ENCODE measurements at places on chromosomes 12 and 14.

GRCh38 chr12:86117711-86118110 lies 138.5 kb downstream of the MGAT4C start:
- no peak for DNase-seq

- no peak for DNase-seq
Observed at GRCh38 chr12:94640134-94640928, 10.0 kb downstream of the TMCC3 start.

- no peak for DNase-seq
Observed at GRCh38 chr12:1846421-1847405, 26.3 kb downstream of the LRTM2 start.

- no peak for DNase-seq
Observed at GRCh38 chr12:76029982-76030340, 1.6 kb downstream of the PHLDA1 start.

DNA sequence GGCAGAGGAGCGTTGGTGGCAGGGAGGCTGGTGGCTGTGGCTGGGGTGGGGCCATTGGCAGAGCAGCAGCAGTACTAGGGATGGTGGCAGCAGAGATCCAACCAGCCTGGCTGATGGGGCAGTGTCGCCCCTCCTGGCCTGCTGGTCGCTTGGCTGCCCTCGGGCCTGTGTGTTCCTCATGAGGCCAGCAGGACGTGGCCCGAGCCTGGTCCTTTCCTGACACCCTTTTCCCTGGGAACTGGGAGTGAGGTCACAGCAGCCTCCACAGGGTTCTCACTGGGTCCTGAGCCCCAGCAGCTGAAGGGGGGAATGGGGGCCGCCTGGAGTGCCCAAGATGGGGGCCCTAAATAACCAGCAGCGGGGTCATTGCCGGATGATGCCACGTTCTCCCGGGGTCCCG lies 46.1 kb downstream of the KIF26A start:
- DNase-seq, result no peak

GRCh38 chr12:133038118-133038709 lies 905 bp downstream of the ZNF84 start:
- DNase-seq, result no peak

GRCh38 chr14:64763801-64764621 lies 59.8 kb downstream of the PLEKHG3 start:
- DNase-seq, result no peak

- no peak for DNase-seq
Observed at GRCh38 chr14:93234798-93235197, 27.7 kb downstream of the UBR7 start.

DNA sequence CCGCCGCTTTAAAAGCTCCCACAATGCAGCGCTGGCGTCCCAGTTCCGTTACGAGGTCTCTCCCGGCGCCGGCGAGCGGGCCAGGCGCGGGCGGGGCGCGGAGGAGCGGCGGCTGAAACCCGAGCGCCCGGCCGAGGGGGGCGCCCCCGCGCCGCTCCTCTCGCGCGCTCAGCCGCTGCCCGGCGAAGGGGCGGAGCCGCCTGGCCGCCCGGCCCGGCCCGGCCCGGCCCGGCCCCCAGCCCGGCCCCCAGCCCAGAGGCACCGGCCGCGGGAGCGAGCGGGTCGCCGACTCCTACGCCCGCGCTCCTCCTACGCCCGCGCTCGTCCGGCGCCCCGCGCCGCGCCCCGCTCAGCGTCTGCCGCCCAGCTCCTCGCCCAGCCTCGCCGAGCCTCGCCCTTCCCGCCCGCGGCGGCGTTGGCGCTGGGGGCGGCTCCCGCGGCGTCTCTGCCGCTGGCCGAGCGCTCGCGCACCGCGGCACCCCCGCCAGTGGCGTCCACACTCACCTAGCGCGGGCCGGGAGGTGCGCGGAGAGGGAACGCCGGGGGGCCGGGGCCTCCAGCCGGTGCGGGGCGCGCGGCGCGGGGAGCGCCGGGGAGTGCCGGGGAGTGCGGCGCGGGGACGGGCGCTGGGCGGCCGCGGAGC lies at the start of gene RASSF8:
RASSF8 (plus strand) TSS at position 255 of the 643 bp plus-strand sequence. CDS start 96,662 bp downstream, outside the sequence.
- no peak for DNase-seq

GRCh38 chr14:93301821-93302447 lies 30.9 kb downstream of the BTBD7 start:
- DNase-seq, result no peak

- DNase-seq, result no peak
Observed at GRCh38 chr14:21256539-21257393, 12.5 kb downstream of the HNRNPC start.

DNA sequence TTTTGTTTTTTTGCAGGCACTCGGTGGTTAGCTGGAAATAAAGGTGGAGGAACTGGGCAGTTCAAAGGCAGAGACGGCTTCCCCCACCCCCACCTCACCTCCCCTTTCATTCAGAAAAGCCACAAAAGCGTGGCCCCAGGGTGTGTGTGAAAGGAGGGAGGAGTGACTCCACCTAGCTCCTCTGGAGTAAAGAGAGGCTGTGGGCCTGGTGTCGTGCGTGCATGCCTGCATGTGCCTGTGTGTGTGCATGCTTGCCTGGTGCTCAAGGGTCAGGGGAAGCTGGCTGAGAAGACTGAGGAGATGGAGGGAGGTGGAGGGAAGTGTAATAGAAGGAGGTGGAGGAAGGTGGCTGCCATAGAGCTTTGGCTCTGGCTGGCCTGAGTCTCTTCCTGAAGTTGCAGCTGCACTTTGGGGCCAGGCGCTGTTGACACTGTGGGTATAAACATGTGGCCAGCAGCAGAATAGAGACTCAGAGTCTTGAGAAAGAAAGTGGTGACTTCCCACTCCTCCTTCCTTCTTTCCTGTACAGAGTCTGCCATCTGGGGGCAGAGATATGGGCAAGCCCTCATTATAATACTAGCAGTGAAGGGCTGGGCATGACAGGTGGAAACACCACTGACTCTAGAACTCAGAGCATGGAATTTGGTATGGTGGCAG lies 36.9 kb upstream of the SINHCAF start:
- no peak for DNase-seq

DNA sequence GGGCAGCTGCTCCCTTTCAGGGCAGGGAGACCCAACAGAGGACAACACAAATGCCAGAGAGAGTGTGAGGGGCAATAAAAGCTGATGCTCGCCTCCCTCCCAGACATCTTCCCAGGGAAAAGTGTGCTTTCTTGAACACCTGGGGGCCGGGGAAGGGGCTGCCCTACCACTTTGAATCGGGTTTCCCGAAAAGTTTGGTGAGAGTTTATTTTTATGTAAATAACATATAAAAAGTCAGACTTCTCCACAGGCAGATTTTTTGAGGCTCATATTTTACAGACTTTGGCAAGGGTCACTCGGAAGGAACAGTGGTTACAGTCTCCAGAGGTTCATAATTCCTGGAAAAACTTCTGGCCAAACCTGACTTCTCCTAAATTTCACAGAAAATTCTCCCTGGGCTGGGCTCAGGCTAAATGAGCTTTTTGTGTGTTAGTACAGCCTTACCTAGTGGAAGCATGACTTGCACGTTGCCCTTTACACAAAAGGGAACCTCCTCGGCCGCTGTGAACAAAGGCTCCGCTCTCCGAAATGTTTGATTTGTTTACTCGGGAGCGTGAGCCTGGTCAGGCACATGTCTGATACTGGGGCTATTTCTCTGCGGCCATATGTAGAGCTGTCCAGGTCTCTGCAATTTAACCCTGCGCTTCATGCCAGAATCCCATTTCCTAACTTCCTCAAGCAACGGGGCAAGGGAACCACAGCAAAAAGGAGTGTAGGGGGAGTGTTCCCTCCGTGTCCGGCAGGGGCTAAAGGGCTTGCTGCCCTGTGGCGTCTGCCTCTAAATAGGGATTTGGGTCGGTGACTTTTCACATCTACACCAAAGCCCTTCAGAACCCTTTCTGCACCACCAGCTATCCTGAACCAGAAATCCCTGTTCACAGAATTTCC lies 3.4 kb downstream of the RTL1 start:
- DNase-seq, result no peak

DNA sequence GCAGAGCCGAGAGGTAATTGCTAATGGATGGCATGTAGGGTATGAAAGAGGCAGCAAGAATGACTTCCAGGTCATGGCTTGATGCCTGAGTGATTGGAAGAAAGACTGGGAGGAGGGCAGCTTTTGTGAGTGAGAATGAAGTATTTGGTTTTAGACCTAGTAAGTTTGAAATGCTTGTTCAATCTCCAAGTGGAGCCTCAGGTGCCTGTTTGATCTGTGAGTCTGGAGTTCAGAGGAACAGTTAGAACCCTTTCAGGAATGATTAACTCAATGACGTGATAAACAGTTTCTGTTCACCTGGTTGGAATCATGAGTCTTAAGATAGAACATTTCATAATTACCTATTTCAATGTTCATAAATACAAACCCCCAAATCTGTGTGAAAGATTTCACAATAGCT lies 10.4 kb downstream of the KCNJ8 start:
- no peak for DNase-seq

DNA sequence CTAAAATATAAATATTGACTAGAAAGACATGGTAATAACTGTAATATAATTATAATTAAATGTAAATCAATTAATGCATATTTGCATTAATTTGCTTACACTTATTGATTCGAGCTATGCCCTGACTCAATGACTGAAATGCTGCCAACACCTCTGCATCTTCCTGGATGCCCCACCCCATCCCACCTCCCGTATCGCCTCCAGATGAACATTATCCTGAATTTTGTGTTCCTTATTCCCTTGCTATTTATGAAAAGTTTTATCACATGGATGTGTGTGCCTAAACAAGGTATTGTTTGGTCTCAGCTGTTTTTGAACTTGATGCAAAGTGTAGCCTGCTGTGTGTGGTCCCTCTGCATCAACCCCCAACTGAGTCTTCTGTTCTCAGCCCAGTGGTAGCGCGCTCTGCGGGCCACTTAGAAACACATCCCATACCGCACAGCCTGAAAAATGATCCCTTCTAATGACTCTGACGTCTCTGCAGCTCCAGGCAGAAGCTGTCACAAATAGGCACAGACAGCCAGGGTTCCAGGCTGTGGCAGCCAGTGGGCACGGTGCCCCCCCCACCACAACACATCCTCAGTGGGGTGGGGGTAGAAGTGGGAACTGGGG lies 96.5 kb downstream of the PRMT8 start:
- DNase-seq, result no peak

DNA sequence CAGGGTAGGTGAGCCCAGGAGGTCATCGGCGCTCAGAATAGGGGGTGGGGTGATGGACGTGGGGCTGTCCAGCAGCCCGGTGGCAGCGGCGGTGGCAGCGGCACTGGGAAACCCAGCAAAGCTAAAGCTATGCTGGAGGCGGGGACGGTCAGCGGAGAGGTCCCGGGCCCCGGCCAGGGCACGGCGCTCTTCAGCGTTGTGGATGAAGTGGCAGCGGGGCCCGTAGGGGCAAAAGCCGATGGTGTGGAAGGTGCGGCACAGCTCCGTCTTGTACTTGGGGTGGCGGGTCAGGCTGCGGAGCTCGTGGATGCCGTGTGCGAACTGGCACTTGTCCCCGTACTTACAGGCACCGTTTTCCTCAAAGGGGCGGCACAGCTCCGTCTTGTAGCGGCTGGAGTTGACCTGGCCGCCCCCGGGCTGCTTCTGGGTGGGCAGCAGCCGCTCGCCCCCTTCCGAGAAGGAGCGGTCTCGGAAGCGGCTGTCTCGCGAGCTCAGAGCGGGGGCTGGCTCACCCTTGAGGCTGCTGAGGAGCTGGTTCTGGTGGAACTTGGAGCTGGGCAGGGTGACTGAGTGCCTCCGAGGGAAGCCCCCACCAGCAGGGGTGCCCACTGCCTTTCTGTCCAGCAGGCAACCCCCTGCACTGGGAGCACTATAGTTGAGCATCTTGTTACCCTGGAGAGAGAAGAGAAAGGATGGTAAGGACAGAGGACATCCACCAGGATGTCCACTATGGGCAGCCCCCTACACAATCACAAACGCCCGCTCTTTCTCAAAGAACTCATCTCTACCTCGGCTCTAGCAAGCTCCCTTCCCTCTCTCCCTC lies 2.8 kb downstream of the ZFP36L1 start:
- DNase-seq, result no peak

- no peak for DNase-seq
Observed at GRCh38 chr12:97299847-97300246, 162.8 kb upstream of the RMST start.

All from stimulated activated CD4-positive, alpha-beta T cell treated with anti-CD3 and anti-CD28 coated beads, Interleukin-4, amount 100 ng/mL, for 4 hours (primary cell).